ENCODE measurements at places on chromosomes 12 and 14.

- no peak for DNase-seq
These were observed 43.0 kb upstream of the GSG1 start for GRCh38 chr12:13146336-13146938.

GRCh38 chr12:51864833-51865670 lies 16.5 kb upstream of the FIGNL2 start:
- DNase-seq, result no peak

DNA sequence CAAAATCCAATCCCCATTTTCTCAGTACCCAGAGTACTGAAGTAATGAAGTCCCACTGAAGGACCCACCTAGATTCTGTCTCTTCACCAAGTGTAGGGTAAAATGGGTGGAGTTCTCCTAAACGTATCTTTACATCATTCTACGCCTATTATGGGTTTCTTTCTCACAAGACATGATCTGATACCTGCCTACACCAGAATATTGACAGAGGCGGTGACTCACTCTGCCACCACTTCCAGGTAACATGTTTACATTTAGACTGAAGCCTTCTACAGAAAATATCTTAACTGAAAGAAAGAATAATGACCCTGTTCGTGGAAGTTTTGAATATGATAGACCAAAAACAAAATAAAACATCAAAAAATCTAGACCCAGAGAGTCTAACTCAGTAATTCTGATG lies 89.8 kb downstream of the BTG1 start:
- no peak for DNase-seq

GRCh38 chr12:3891201-3891600 lies 18.0 kb upstream of the PARP11 start:
- no peak for DNase-seq

GRCh38 chr12:67692966-67693365 lies 44.4 kb downstream of the DYRK2 start:
- DNase-seq, result no peak

GRCh38 chr12:99387661-99388060 lies 259.9 kb upstream of the GARIN6 start:
- no peak for DNase-seq

DNA sequence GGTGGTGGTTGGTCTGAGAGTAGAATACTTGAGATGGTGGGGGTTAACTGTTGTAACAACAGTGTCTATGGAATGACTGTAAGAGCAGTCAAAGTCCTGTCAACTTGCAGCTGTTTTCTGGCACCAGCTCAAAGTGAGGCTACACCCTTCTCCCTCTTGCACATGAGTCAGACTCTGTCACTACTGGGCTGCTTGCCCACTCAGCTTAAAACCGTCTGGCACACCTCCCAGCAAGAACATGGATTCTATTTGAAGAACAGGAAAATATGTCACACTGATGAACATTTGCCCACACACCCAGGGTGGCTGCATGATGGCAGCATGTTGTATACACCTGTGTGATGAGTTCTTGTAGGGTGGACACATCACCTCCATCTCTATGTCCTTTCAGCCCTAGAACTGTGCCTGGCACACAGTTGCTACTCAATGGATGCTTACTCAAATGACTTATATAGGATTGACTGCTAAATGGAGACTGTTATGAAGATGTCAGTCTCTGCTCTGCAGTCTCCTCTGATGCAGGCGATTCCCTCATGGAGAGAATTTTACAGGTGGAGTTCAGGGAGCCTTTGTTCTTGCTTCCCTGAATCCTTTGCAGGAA lies 19.3 kb upstream of the SERPINA6 start:
- DNase-seq, result no peak

GRCh38 chr12:84912198-84913128 lies at the start of gene SLC6A15:
SLC6A15 (minus strand) TSS chr12:84912799; CDS start chr12:84892120, 20,679 bp downstream.
- peak; percentile 54 for DNase-seq
